ENCODE measurements at places on chromosomes 6 and 20.

GRCh38 chr6:108961985-108962384, 113.8 kb downstream of the ARMC2 start:
- no peak for DNase-seq

DNA sequence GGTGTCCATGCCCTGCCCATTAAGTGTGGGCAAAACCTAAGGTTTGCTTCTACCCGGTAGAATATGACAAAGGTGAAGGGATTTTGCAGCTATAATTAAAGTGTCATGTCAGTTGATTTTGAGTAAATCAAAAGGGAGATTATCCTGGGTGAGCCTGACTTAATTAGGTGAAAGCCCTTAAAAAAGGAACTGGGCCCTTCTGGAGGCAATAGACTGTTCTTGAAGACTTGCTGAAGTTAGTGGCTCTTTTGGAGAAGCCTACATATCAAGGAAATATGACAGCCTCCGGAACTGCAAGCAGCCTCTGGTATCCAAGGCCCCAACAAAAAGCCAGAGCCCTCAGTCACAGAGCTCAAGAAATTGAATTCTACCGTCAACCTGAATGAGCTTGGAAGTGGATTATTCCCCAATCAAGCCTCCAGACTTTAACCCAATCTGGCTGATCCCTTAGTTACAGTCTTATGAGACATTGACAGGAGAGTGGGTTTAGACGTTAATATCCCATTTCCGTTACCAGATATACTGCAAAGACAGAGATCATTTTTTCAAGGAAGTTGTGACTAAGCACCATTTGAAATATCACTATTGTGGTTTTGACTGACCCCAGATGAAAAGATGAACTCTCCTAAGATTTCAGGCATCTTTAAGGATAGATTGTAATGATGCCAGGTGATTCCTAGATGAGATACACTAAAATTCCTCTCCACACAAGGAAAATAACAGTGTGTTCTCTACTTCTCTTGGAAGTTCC, 303.4 kb downstream of the PLCB1 start:
- DNase-seq: no peak

DNA sequence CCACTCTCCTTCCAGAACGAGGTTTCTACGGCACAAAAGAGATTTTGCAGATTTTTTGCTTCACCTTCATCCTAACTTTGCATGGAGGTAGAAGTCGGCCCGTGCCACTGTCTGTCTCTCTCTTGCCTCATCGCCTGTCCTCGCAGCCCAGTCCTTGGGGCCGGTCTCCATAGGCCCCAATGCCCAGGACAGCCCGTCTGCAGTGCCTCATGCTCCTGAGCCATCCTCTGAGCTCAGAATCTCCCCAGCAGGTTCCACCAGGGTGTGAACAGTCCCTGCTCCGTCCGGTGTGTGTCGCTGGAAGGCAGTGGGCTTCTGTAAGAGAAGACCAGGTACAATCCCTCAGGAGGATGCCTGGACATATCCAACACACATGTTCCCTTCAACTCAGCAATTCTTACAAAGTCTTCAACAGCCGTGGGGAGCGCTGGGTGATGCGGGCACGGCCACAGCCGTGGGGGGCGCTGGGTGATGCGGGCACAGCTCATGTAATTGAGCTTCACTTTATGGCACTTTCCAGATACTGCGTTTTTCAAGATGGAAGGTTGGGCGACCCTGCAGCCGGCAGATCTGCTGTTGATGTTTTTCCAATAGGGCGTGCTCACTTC, 231.9 kb downstream of the DLL1 start:
- no peak for DNase-seq

DNA sequence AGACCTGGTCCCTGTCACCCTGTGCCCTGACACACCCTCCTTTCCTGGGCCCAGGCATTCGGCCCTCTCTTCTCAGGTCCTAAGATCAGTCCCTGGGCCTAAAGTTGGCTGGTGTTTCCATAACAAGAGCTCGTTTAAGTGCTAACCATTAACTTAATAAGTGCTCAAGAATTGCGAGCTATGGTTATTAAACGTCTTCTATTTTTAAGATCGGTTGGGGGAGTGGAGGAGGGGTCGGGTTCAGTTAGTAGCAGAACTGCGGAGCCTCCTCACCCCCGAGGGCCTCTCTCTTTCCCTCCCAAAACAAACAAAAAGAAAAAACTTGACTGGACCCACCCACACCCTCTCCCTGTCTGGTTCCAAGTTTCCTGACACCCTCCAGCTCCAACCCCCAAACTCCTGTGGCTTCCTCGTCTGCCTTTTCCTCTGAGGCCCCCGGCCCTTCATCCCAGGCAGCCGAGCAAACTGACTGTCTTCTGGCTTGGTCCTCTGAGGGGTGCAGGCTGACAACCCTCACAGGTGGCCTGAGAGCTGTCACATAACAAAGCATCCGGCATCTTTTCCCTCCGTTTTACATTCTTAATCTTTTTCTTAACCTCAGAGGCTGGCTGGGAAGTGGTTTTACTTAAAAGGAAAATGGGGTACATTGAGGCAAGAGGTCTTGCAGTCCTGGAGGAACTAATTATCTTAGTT, 2.0 kb downstream of the STK35 start:
- no peak for DNase-seq

DNA sequence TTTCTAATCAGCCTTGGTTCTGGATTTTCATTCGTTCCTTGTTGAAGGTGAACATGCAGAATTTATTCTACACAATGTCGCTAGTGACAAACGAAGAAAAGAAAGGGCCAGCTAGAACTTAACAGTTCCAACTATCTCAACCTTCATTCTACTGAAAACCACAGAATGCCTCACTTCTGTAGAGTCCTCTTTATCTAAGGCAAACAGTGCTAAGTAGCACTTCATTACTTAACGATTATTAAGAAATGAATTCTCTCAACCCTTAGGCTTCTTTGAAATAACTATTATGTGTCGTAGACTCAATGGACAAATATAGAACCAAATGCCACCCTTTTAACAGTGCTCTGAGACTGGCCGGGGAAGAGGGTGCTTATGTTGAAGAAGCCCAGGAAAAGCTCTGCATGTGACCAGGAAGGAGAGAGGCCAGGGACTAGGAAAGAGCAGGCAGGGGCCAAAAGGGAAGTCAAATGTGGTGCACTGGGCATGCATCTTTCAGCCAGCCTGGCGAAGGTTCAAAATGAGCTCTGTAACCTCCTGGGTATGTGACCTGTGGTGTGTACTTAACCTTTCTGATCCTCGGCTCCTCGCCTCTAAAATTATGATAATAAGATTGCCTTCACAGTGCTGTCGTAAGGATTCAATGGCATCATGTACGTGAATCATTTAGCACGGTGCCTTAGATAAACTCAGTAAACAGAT, 55.4 kb upstream of the BMP2 start:
- no peak for DNase-seq

DNA sequence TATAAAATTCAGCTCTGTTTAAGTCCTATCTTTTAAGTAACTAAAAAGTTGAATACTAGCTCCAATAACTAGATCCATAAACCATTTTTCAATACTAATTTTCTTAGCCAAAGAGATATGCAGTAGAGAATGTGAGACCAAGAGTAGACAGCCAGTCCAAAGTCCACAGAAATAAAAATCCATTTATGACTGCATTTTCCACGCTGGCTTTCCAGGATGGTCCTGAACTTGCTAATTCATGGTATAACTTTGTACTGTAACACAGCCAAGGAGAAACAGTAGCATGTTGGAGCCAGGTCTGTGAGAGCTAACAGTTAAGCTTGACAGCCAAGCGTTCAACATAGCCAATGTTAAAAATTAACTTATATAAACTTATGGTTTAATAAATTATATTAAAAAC, 156.2 kb downstream of the GMPR start:
- DNase-seq: no peak

DNA sequence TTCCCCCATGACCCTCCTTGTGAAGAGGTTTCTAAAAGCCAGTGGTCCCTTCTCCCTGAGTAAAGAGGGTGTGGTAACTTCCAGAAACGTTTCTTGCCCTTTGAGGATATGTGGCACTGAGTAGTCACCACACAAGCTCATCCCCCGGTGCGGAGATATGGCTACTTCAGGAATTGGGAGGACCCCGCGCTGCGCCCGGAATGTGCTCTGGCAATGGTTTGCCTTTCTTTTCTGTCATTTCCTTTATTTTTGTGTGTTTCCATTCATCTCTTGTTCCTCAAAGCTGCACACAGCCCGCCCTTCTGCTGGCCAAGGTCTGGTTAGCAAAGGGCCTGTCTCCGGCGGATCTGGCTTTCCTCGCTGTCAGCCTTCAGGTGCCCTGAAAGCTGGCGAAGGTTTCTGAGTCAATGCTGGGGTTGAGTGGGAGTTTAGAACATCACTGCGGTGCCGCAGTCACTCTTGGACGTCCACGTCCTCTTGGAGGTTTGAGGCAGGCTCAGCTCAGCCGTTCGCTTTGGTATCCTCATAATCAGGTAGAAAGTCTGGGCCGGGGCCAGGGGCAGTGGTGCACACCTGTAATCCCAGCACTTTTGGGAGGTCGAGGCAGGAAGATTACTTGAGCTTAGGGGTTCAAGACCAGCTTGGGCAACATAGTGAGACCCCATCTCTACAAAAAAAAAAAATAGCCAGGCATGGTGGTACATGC, 67.2 kb downstream of the TCP11 start:
- DNase-seq: no peak

DNA sequence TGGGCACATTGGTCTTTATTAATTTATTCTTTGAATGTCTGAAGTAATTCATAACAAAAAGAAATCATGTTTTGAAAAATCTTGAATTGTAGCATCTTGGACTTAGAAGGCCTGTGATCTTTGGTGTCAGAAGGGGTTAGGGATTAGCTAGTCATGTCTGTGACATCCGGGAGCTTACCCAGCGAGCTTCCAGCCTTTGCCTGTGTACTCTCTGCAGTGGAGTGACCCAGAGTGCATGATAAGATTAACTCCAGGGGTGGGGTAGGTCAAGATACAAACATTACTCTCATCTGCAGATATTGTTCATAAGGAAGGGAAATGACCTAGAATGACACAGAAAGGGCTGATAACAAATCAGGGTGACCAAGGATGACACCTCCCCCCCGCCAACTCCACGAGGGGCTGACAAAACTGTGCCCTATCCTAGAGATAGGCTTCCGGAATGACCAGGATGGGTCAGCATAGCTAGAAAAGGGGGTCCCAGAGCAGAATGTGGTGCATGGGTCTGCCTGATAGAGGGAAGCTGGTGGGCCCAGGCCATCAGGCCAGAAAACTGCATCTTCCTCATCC, 56.6 kb upstream of the BLCAP start:
- DNase-seq: no peak

GRCh38 chr6:161217628-161218027, 56.2 kb downstream of the AGPAT4 start:
- no peak for DNase-seq

- no peak for DNase-seq
These were observed 1.4 kb downstream of the NRN1 start for GRCh38 chr6:6005051-6006005.

DNA sequence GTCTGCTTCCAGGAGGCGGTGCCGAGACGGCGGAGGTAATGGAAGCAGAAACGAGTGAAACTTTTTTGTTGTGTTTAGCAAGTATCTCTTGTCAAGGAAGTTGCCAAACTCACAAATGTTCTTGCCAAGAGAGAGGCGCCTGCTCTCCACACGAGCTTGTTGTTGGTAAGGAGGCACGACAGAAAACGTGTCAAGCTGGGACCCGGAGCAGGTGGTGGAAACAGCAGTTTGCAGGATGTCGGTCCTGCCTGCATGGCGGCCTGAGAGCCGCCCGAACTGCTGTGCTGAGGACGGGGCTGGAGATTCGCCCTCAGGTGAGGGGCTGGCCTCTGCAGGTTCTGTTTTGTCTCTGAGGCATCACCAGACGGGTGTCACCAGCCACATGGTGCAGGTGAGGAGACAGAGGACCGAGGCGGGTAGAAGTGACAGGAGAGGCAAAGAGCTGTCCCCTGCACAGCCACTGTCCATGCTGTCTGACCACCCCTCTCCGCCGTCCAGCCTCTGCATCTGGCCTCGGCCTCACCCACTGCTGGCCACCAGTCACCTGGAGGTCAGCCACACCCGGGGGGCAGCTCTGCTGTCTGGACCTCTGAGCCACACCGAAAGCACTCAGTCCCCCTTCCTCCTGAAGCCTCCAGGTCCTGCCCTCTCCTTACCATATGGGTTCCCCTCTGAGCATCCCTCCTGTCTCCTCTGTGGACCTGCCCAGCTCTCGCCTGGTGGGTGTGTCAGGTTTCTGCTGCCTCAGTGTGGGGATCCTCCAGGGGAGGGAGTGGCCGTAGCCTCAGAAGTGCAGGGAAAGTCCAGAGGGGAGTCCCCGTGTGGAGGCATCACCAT, 261.5 kb downstream of the TAF4 start:
- DNase-seq: no peak

GRCh38 chr6:169729961-169730360, 5.7 kb upstream of the PHF10 start:
- no peak for DNase-seq

DNA sequence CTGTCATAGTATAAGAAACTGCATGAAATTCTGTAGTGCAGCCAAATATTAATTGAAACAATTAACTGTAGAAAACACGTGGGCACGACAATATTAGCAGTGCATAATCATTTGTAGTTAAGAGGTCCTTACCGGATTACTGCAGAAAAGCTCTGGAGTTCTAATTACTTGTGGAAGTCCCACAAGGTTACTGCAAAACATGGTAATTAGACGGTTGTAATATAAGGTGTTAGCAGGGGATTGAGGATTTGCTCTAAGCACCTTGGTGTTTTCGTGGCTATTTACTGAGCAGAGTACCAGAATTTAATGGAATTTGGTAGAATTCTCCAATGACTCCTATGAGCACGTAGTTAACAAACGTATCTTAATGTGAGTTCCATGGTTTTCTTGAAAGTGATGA, 473.6 kb upstream of the AGPAT4 start:
- DNase-seq: no peak

DNA sequence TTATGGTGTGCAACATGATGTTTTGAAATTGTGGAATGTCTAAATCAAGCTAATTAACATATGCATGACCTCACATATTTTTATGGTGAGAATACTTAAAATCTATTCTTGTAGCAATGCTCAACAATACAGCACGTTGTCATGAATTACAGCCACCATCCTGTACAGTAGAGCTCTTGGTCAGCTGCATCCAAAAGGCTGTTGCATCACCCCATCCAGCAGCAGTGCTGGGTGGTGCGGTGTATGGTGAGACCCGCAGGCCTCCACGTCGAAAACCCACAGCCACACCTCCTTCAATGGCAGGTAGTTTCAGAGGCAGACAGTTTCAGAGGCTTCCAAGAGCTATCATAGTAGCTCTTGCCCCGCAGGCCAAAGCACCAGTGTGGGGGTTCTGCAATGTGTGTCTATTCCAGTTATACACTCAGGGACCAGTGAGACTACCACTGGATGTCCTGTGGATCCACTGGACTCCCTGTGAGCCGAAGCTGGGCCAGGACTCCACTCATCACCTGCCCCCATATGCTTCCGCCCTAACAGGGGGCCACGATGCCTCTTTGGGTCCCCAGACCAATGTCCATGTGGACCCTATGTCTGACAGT, 23.4 kb downstream of the PACSIN1 start:
- no peak for DNase-seq
